ENCODE measurements at places on chromosomes 6 and 20. TPM values are rescaled to one million over a fixed set of nuclear protein-coding genes. Genes with fewer than 3 reads are reported as not detected.

Gene FNDC1
- total RNA-seq = 0.44 TPM

Gene RBM24
- 1.2 TPM for total RNA-seq

Gene KHDC1
- 1.7 TPM for total RNA-seq

Gene MDFI
- total RNA-seq = 10.6 TPM

Gene CYB5R4
- total RNA-seq = 35.4 TPM

Gene RBM38
- 15.5 TPM for total RNA-seq

Gene GMDS
- total RNA-seq = 12.7 TPM

Gene TREM1
- total RNA-seq = 160 TPM

Gene APOBEC2
- total RNA-seq = 0.65 TPM

Gene FOXF2
- 13.2 TPM for total RNA-seq

Gene KIF16B
- total RNA-seq = 25.1 TPM

Gene C6orf132
- 13.5 TPM for total RNA-seq

Gene RING1
- 43.1 TPM for total RNA-seq

Gene OXT
- total RNA-seq = not detected

Gene CCN6
- total RNA-seq = not detected

Gene FERMT1
- total RNA-seq = 1.4 TPM

Gene FNDC11
- total RNA-seq = 1.3 TPM

Gene LAMA5
- 282 TPM for total RNA-seq

Gene ENPP5
- total RNA-seq = 11.4 TPM

Gene RRAGD
- 62.9 TPM for total RNA-seq

Gene LIN28B
- not detected for total RNA-seq

Gene SOX18
- total RNA-seq = 48.3 TPM

Gene FAM110A
- total RNA-seq = 21.4 TPM

Gene TGM3
- 0.32 TPM for total RNA-seq

Gene PI16
- total RNA-seq = 11.9 TPM

Gene PROKR2
- total RNA-seq = not detected

Gene CLPSL1
- not detected for total RNA-seq

Gene C20orf141
- not detected for total RNA-seq

Gene HLA-DPA1
- 600 TPM for total RNA-seq

Gene CD109
- 25.0 TPM for total RNA-seq

Gene CNBD2
- 4.3 TPM for total RNA-seq

Gene CYP24A1
- 0.21 TPM for total RNA-seq

Gene CTNNBL1
- total RNA-seq = 52.3 TPM

Gene OOEP
- not detected for total RNA-seq

Gene TSPO2
- not detected for total RNA-seq

Gene DNMT3B
- 1.1 TPM for total RNA-seq

Gene ABRACL
- 42.4 TPM for total RNA-seq

Gene KIAA0408
- total RNA-seq = 55.1 TPM

Gene VNN1
- total RNA-seq = 10.0 TPM

Gene VSX1
- total RNA-seq = not detected
